ENCODE measurements at places on chromosomes 5 and 9.

- no peak overlapping the region for H3K4me3 ChIP-seq
- no peaks in the 10 kb centered on the region for H3K4me1 ChIP-seq
- H3K27me3 ChIP-seq = no peaks in the 10 kb centered on the region
- no peak overlapping the region for H3K27ac ChIP-seq
- DNase-seq = no peak
These were observed 340.4 kb downstream of the EBF1 start for GRCh38 chr5:158759283-158759682.

DNA sequence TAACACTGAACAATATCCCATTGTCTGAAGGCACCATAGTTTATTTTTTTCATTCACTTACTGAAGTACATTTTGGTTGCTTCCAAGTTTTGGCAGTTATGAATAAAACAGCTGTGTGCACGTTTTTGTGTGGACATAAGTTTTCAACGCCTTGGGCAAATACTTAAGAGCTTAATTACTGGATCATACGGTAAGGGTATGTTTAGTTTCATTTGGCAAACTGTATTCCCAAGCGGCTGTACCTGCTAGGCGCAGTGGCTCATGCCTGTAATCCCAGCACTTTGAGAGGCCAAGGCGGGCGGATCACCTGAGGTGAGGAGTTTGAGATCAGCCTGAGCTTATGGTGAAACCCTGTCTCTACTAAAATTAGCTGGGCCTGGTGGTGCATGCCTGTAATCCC, 63.7 kb upstream of the FAM120A start:
- no peak for DNase-seq
- H3K4me3 ChIP-seq = no peak overlapping the region
- no peaks in the 10 kb centered on the region for H3K27me3 ChIP-seq
- no peak overlapping the region for H3K27ac ChIP-seq

DNA sequence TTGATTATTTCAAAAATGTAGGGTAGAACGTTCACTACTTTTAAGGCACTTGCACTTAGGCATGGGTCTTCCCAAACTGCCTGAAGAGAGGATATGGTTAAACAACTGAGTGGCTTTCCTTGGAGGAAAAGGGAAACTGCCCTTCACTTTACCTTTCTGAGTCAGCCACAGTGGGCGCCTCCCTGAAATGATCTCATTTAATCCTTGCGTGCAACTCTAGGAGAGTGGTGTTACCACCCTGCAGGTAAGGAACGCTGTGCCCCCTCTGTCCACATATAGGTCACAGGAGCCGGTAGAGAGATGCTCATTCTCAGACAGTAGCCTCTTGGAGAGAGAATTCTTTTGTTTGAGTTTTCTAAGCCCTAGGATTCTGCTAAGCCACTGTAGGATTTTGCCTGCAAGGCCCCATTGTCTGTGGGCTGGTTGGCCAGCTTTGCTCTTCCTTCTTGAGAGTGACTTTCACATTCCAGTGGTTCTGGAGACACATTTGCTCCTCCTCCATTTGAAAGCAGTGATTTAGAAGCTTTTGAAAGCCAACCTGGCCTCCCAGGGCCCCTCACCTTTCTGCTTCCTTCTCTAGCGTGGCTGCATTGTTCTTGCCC, 110.3 kb upstream of the CTSL start:
- H3K4me3 ChIP-seq = no peak overlapping the region
- DNase-seq = no peak
- no peaks in the 10 kb centered on the region for H3K27me3 ChIP-seq
- H3K36me3 ChIP-seq = no peaks in the 10 kb centered on the region

DNA sequence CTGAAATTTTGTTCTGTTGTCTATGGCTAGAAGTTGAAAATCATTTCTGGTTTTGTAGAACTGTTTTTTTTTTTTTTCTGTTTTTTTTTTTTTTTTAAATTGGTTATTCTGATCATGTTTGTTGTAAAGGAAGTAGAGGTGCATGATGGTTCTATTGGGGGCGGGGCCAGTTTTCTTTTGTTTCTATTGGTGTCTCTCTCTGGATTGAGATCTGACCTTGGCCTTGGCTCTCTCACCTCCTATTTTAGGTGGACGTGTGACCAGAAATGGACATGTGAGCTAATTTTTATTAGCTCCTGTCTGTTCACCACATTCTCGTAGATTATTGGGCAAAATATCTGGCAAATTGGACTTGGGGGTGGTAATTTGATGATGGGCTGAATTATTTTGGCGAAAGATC, 3.2 kb downstream of the ZNF618 start:
- H3K27ac ChIP-seq = no peak overlapping the region
- no peaks in the 10 kb centered on the region for H3K4me1 ChIP-seq

DNA sequence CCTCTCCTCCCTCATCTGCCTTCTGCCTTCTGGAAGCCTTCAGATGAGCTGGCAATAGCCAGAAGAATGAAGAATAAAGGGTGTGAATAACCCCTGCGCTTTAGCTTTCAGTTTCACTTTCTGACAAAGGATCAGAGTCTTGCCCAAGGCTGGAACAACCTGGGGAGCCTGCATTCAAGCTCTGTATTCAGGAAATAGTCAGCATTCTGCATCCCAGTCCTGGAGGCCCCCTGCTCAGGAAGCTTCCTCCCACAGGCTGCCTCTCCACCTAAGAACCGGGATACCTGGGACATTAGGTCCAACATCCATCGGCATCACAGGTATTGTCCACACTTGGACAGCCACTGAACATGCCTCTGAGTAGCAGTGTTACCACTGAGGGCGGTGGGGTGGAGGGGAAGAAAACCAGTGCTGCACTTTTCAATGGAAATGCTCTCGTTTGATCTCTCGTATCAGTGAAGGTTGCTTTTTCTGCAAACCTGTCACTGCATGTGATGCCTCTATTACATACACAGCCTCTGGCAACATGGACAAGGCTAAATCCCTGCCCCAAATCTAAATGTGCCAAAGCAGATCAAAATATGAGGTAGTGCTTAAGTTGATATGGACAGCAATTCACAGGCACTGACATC, 39.8 kb upstream of the ACO1 start:
- H3K27ac ChIP-seq = no peak overlapping the region
- no peaks in the 10 kb centered on the region for H3K36me3 ChIP-seq
- DNase-seq = no peak

DNA sequence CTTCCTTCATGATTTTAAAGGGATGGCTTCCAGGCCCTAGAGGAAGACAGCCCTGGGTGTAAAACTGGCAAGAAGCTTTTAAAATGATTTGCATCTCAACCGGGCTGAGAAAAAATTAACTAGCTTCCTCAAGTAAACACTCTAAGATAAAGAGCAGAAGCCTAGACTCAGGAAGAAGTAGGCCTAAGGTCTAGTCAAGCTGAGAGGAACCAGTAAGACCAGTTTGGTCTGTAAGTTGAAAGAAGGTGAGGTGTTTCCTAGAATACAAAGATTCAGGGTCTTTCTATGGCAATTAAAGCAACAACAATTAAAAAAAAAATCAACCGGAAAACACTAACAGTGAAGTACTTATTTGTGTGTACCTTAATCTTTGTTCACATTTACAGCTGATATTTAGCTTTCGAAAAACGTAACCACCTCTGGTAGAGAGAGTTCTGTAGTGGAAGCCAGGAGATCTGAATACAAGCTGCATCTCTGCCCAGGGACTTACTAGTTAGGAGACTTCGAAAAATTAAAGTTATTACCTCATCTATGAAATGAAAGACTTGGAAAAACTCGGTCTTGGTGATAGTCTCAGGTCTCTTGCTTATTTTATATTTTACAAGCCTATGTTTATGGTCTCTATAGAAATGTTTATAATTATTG, 75.7 kb downstream of the TUSC1 start:
- no peaks in the 10 kb centered on the region for H3K4me1 ChIP-seq
- no peaks in the 10 kb centered on the region for H3K27me3 ChIP-seq
- H3K36me3 ChIP-seq = no peaks in the 10 kb centered on the region
- no peak overlapping the region for H3K27ac ChIP-seq
- DNase-seq = no peak

DNA sequence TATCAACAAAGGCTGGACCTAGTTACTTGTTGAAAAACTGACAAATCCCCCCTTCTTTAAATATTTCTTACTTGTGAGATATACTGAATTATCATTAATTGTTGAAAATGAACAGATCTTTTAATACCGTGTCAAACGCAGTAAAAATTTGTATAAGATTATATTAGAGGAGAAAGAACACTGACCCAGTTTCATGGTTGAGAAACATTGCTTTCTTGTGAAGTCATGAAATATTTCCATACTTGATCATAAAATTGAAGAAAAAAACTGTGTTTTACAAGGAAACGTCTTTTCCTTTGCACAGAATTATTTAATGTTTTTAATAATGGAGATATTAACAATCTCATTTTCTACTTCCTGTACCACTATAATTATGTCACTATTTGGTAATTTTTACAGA, 45.8 kb downstream of the MOCS2 start:
- DNase-seq = no peak
- H3K4me3 ChIP-seq = no peak overlapping the region
- H3K4me1 ChIP-seq = no peaks in the 10 kb centered on the region

DNA sequence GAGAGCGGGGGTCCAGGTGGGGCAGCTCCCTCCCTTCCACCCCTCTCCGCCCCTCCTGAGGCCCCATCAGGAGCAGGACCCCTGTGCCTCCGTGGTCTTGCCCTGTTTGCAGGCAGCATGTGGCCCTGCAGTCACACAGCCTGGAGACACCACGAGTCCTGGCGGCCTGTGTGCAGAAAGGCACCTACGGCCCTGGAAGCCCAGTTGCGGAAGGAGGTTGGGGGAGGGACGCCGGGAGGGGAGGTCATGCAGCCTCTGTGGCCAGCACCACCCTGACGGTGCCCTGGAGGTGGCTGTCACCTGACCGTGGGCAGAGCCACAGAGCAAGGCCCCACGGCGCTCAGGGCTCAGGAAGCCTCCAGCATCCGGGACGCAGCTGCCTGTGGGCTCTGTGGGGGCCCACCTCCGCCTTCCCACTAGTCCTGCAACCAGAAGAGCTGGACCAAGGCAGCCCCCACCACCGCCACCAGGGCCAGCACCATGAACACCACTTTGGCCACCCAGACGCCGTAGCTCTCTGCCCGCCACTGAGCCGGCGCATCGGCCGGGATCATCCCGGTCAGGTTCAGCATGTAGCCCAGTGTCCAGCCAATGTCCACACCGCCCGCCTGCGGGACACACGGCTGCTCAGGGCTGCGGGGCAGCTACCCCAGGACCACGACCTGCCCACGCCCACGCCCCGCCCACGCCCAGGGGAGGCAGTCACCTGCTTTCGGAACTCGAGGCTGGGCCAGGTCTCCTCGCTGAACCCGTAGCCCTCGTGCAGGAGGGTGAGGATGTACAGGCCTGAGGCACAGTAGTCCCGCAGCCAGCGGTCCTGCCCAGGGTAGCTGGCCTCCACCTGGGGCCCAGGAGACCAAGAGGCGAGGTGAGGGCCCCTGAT, 6.4 kb downstream of the ENTPD8 start:
- no peaks in the 10 kb centered on the region for H3K36me3 ChIP-seq
- H3K4me3 ChIP-seq = no peak overlapping the region
- no peak overlapping the region for H3K27ac ChIP-seq

- H3K36me3 ChIP-seq = no peaks in the 10 kb centered on the region
- H3K4me3 ChIP-seq = no peak overlapping the region
- H3K27ac ChIP-seq = no peak overlapping the region
- DNase-seq = no peak
These were observed 453.3 kb upstream of the KLF4 start for GRCh38 chr9:107942856-107943255.

Measured in CD8-positive, alpha-beta memory T cell (primary cell).